Cardiac fibroblast (primary cell): ENCODE measurements at places on chromosomes 16 and 17.

GRCh38 chr17:28219771-28220170 lies 99.2 kb upstream of the TMEM97 start:
- DNase-seq, result no peak

DNA sequence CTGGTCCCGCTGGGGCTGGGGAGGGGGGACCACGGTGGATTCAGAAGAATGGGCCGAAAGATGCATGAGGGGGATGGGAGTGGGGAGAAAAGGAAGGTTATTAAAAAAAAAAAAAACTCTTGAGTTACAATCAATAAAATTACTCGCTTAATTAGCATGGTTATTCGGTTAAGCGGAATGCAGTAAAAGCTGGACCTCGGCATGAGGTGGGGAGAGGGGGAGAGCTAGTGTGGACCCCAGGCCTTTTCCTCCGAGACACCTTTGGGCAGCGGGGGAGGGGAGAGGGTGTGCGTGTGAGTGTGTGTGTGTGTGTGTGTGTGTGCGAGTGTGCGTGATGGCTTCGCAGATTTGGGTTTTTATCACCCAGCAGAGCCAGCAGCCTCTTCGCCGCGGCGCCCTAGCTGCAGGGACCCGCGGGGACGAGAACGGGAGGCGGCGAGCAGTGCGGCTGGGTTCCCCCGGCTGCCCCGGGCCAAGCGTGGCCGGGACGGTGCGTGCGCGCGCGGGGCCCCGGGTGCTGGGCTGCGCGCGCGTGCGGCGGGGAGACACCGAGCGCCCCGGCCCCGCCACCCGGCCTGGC lies 3.7 kb downstream of the BAHCC1 start:
- no peak for DNase-seq

- DNase-seq, result no peak
Measured at GRCh38 chr17:8701221-8701620, 43.4 kb downstream of the CCDC42 start.

GRCh38 chr17:57732062-57732461 lies 13.0 kb downstream of the CCDC182 start:
- DNase-seq, result no peak

- DNase-seq, result no peak
Measured at GRCh38 chr17:19273731-19274130, 36.6 kb downstream of the EPN2 start.

DNA sequence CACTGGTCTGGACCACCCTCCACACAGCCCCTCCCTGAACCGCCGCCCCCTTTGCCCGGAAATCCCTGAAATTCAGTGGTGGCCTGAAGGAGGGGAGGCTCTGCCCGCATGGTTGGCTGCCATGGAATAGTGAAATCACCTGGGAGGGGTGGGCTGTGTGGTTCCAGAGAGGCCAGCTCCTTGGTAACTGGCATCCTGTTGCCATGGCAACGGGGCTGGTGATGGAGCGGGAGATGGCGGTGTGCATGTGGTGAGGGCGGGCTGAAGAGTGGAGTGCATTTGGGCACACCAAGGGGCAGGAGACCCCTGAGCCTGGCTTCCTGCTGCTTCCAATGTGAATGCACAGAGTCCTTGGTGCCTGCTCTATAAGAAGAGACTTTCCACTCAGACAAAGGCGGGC lies 2.4 kb downstream of the EFNB3 start:
- no peak for DNase-seq

DNA sequence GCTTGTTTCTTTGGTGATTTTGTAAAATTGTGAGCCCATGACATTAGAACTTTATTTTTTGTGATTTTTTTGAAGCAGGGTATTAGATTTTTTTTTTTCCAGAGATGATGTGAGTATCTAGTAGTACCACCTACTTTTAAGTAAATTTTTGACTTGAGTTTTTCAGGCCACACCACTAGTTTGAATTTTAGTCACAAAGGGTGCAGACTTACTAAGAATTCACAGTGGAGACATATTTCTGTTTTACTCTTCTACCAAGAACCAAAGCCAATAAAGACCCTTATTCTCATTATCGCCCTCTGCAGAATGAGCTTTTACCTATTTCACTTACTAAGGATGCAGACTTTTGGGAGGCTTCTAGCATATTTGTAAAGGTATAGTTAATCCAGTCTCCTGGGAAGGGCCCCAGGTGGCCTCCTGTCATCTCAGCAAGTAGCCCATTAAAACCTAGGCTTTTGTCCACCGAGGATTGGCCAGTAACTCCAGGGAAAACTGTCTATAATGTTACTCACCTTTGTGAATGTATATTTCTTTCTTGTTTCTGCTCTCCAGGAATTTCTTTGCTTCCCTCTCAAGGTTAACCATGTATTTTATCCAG lies 30.6 kb downstream of the NLK start:
- DNase-seq, result no peak

- DNase-seq, result peak; percentile 71
Measured at GRCh38 chr16:57984443-57985203, 13.7 kb upstream of the CNGB1 start.

GRCh38 chr16:56022818-56023217 lies 147.6 kb upstream of the CES5A start:
- no peak for DNase-seq

DNA sequence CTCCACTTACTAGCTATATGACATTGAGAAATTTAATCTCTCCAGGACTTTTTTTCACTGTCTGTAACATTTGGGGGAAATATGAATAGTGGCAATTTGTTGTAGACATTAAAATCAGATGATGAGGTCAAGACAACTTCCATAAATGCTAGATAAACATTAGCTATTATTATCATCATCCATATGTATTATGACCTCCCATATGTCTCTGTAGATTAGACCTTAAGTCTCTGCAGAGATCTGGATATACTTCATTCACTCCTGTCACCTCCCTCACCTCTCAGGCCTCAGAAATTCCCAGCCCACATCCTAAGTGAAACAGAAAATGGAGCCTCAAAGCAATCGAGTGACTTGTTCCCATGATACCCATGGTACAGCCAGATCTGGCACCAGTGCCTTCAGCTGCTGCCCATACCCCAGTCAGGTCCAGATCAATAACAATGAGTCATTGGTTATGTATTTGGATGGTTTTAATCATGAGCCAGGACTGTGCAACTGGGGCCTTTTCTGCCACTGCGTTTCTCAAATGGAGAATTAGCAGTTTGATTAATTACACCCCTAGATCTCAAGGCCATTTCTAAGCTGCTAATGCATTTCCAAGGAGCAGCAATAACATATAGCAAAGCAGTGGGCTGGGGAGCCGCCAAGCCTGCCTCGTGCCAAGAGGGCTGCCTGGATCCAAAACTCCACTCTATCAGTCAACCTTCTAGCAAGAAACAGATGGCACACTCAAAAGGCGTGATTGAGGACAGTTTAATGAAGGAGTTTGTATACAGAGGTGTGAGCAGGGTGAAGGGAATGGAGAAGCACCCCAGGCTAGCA lies 2.6 kb upstream of the FDXR start:
- DNase-seq, result no peak

DNA sequence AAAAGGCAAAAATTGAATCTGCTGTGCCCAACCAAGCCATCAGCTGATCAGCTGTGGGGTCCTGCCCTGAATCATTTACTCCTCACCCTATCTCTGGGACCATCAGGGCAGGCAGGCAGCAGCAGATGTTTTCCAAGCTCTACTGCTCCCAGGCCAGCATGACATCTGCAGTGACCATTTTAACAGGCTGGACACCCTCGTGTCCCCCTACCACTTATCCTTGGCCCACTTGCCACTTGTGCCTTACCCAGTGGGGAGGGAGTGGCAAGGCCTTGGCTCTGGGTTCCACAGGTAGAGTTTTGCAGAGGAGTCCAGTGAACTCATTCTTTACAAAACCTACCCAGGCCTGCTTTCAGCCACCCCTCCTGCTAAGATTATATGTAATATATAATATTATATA lies 12.0 kb upstream of the CA4 start:
- DNase-seq, result no peak

- no peak for DNase-seq
Measured at GRCh38 chr16:885391-885790, 84.9 kb upstream of the GNG13 start.

DNA sequence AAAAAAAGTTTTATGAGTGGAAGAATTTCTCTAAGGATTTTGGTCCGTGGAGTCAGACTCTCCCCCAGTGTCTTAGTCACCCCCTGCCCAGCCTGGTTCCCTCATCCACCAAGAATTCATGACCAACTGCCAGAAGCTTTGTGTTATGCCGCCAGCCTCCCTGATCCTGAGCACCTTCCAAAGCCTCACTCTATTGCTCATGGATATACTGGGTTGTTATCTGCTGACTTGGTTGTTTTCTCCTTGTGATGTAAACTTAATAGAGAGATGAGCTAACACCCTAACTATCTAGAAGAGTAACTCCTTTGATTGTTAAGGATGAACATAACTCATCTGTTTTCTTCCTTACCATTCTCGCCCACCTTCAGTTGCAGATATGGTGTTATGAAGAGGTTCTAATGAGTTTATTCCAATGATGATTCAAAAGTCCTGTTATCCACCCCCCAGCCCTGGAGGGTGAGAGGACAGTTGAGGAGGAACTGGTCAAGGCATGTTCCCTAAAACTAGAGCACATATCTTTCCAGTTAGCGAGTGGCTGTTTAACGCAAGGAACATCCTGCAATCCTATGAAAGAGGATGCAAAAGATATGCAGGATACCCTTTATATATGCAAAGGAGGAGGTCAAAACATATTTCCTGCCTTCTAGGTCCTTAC lies 1.5 kb upstream of the PSMD3 start:
- peak; percentile 92 for DNase-seq

DNA sequence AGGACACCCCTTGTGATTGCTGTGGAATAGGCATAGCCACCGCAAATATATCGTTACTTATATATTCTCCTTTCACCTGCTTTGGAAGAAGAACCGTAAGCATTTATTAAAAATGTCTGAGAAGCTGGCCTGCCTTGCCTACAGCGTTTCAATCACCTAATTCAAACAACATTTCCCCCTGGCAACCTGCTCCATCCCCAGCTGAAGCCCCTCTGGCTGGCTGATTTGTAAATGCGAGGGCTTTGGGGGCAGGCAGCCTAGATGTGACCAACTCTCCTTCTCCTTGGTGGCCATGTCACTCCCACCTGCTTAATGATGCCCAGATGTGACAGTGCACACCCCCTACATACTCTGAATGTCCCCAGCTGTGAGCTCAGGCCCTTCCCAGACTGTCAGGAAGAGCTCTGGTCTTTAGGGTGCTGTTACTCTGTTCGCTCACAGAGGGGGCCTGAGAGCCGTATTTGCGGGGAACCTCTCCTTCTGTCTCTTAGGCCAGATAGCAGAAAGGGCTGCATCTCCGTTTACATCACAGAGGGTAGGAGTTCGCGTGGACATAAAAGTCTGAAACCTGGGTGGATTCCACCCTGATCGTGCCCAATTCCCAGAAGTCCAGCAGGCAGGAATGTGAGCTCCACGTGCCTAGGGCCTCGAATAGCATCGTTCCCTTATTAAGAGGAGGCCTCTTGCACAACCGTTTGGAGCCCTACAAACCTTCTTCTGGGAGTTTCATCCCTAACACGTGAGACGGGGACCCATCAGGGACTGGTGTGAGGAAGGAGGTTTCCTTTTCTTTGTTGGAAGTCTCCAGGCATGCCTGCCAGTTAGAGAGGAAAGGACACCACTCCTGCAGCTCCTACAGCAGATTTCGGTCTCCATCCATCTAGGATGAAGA lies 2.4 kb upstream of the SDK2 start:
- no peak for DNase-seq

GRCh38 chr17:8898126-8898525 lies 30.7 kb upstream of the PIK3R6 start:
- DNase-seq, result no peak

GRCh38 chr17:7548585-7549400 lies at the start of gene TNFSF12:
TSS of gene TNFSF12 (plus strand) at chr17:7549058. CDS start at chr17:7549154, 96 bp downstream.
- peak; percentile 31 for DNase-seq

GRCh38 chr17:70318051-70318450 lies 148.7 kb downstream of the KCNJ2 start:
- no peak for DNase-seq

- DNase-seq, result no peak
Measured at GRCh38 chr16:5108505-5109158, 11.0 kb upstream of the EEF2KMT start.

DNA sequence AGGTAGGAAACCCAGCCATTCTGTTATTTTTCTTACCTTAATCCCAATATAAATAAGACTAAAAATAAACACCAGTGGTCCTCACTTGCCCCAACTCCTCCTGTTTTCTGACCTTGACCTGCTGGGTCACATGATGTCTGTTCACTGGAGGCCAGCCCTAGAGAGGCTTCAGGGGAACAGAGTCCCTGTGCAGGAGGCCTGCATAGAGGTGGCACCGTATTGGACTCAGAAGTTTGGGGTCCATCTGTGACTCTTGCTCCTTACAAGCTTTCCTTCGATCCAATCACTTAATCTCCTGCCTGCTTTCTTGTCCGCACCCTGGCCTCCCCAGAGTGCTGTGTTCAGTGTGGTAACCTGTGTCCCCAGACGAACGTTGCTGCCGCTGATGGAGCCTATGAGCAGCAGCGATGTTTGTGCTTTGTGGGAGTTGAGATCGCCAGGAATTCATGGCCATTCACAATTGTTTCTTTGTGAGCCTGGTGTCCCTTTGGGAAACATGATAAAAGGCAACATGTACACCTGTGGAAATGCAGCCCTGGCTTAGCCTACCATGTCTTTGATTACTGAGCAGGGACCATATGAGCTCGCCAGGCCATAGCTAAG lies 4.7 kb downstream of the IGSF6 start:
- no peak for DNase-seq

DNA sequence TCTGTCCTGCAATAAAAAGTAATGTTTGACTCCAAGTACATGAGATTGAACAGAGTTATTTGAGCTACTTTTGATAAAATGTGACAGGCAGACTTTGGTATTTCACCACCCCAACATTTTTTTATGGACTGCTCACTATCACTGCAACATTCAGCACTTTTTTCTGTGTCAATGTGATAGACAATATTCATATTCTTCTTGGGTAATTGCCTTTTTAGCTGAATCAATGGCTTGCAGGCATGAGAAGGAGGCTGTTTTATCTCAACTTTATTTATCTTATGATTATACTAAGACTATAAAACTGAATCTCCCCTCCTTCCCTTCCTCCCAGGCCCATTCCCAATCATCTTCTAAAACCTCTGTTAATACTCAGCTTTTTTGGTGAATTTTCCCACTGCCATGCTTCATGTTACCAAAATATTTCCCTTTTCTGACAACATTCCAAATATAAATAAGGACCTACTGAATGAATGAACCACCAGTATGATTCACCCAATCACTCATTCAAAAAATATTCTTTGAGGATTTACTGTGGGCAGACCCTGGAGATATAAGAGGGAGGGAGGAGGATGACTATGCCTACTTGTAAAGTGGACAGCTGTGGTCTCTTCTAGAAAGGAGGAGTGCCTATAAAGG lies 67.6 kb downstream of the CDH13 start:
- peak; percentile 60 for DNase-seq

GRCh38 chr17:67830440-67830839 lies 5.1 kb downstream of the BPTF start:
- DNase-seq, result no peak

DNA sequence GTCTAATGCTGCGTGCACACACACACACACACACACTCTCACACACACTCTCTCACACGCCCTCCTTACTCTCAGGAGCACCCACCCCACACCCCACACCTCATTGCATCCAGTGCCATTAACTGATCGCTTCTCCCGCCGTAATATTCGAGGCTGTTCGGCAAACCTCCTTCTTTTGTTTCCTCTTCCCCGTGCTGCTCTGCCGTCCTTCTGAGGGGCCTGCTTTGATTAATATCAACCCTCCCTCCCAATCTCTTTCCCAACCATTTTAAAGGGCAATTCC lies 156.2 kb upstream of the TNRC6C start:
- no peak for DNase-seq

GRCh38 chr16:1332618-1333148 lies 762 bp upstream of the BAIAP3 start:
- no peak for DNase-seq
